Stimulated activated CD8-positive, alpha-beta memory T cell treated with anti-CD3 and anti-CD28 coated beads, Interleukin-4, amount 100 ng/mL, for 4 hours (primary cell): ENCODE measurements at places on chromosomes 12 and 14.

GRCh38 chr12:80230068-80230467, 130.7 kb downstream of the OTOGL start:
- DNase-seq: no peak

- no peak for DNase-seq
Observed at GRCh38 chr14:78259831-78260230, 89.7 kb downstream of the NRXN3 start.

GRCh38 chr12:46240436-46240835, 28.4 kb downstream of the SLC38A1 start:
- no peak for DNase-seq

DNA sequence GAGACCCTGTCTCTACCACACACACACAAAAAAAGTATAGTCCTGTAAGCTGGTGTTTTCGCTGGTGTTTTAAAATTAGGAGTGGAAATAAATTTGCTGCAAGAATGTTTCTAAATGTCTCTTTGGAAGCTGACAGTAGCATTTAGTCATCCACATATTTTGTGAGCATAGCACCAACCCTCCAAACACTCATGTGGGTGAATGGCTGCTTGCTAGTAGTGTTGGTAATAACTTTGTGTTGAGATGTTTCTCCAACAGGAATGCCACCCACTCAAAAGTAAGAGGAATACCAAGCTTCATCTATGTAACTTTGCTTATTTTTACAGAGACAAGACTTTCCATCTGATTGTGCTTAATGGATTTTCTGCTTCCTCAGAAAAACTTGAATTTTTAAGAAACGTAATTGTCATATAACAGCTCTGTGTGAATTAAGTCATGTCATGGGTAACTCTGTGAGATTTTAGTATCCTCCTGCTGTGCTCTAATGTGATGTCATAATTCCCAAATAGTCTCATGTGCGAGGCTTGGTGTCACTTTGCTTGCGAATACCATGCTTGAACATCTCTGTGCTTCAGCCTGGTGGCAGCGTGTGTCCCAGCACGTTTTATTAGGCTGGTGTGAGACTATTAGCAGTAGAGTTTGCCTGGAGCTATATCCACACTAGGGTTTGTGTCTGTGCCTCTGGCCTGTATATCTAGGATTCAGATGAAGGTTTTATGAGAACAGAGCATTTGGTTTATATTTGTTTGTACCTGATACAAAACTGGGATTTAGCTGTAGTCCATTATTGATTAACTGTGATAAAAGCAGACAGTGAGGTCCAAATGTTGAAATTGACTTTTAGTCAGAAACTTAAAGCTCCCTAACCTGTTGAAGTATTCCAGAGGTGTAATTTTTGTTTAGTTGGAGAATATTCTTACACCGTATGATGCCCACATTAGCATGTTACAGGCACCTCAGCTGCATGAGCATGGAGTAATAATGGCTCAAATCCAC, 80.5 kb downstream of the FBXW8 start:
- no peak for DNase-seq

GRCh38 chr14:94395888-94396574, 7.6 kb upstream of the SERPINA1 start:
- DNase-seq: no peak

DNA sequence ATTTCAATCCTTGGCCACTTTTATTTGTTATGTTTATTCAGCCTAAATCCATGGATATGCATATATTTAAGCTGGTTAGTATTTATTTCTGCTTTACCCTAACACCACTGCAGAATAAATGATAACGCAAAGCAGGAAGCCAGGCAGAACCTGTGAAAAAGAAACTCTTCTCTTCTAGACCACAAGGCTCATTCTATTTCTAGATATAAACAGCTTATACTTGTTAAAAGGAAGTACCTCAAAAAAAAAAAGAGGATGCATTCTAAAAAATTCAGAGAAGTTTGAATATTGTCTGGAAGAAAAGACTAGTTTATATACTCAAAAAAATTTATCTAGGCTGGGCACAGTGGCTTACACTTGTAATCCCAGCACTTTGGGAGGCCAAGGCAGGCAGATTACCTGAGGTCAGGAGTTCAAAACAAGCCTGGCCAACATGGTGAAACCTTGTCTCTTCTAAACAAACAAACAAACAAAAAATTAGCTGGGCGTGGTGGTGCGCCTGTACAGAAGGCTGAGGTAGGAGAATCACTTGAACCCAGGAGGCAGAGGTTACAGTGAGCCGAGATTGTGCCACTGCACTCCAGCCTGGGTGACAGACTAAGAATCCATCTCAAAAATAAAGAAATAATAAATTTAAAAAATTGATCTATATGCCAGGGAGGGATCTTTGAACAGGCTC, 55.8 kb downstream of the GALNT4 start:
- no peak for DNase-seq

GRCh38 chr12:34625116-34625515, 602.8 kb downstream of the ALG10 start:
- no peak for DNase-seq
